ENCODE measurements at places on chromosomes 1 and 21. TPM values are rescaled to one million over a fixed set of nuclear protein-coding genes. Genes with fewer than 3 reads are reported as not detected.

The CLCA4 gene
- not detected for total RNA-seq

The GPR37L1 gene
- total RNA-seq = not detected

The SLC30A2 gene
- not detected for total RNA-seq

The LCE2C gene
- not detected for total RNA-seq

The GSTM1 gene
- total RNA-seq = 72.8 TPM

The RASSF5 gene
- total RNA-seq = 252 TPM

The SPRR1B gene
- total RNA-seq = not detected

The OR2T27 gene
- not detected for total RNA-seq

The SRGAP2 gene
- 159 TPM for total RNA-seq

The TFF3 gene
- not detected for total RNA-seq

The APOBEC4 gene
- not detected for total RNA-seq

The FCRL6 gene
- total RNA-seq = 0.49 TPM

The PTGFRN gene
- total RNA-seq = 15.3 TPM

The ADGRL4 gene
- total RNA-seq = not detected

The PDZK1 gene
- total RNA-seq = 0.49 TPM

The GAS5 gene
- 310 TPM for total RNA-seq

The UFC1 gene
- 109 TPM for total RNA-seq

The HSD11B1 gene
- 16.1 TPM for total RNA-seq

The RAB4A gene
- total RNA-seq = 25.1 TPM

The GBP6 gene
- 4.2 TPM for total RNA-seq

The SEMA4A gene
- 4.6 TPM for total RNA-seq

The SHISA4 gene
- total RNA-seq = 1.8 TPM

The PARS2 gene
- total RNA-seq = 5.6 TPM

The BCAN gene
- total RNA-seq = not detected

The RNF186 gene
- total RNA-seq = not detected

The GUCA2B gene
- total RNA-seq = not detected

The SHCBP1L gene
- total RNA-seq = not detected

The IGSF3 gene
- 0.83 TPM for total RNA-seq

The PHGDH gene
- 78.9 TPM for total RNA-seq

The NEGR1 gene
- total RNA-seq = not detected

The GPATCH2 gene
- 12.0 TPM for total RNA-seq

The MYOM3 gene
- not detected for total RNA-seq

The RNU1-3 gene
- total RNA-seq = 2,251 TPM

The ADORA1 gene
- not detected for total RNA-seq

The PLA2G2F gene
- not detected for total RNA-seq

The FAF1 gene
- 67.5 TPM for total RNA-seq

The NBPF10 gene
- 5.8 TPM for total RNA-seq

The HCN3 gene
- total RNA-seq = 2.3 TPM

The KIF21B gene
- total RNA-seq = 94.7 TPM

The OR2T33 gene
- not detected for total RNA-seq

The LRRC53 gene
- total RNA-seq = not detected

The EFNA1 gene
- not detected for total RNA-seq

The CFHR1 gene
- not detected for total RNA-seq

The TMEM81 gene
- total RNA-seq = 2.6 TPM

The DCAF6 gene
- 22.9 TPM for total RNA-seq

The PRKAA2 gene
- not detected for total RNA-seq

The LCE1B gene
- not detected for total RNA-seq

The MYOG gene
- total RNA-seq = not detected

The ZNF648 gene
- total RNA-seq = not detected

The TTC3 gene
- 56.5 TPM for total RNA-seq
